ENCODE measurements at places on chromosomes 5 and 9.

DNA sequence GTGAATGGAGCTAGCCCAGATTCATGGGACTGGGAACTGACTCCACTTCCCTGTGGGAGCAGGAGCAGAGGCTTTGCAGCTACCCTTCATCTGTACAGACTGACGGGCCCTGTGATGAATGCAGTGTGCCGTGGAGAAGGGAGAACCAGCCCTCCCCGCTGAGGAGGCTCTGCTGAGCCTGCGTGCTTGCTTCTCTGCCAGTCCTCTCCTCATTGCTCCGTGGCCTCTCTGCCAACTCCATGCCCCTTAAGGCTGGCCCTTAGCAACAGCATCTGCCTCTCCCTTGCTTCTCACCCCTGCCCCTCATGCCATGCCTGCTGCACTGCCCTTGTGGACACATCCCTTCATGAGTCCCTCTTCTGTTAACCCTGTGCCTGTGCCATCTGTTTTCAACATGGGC lies 53.6 kb downstream of the GADD45G start:
- no peak for DNase-seq

DNA sequence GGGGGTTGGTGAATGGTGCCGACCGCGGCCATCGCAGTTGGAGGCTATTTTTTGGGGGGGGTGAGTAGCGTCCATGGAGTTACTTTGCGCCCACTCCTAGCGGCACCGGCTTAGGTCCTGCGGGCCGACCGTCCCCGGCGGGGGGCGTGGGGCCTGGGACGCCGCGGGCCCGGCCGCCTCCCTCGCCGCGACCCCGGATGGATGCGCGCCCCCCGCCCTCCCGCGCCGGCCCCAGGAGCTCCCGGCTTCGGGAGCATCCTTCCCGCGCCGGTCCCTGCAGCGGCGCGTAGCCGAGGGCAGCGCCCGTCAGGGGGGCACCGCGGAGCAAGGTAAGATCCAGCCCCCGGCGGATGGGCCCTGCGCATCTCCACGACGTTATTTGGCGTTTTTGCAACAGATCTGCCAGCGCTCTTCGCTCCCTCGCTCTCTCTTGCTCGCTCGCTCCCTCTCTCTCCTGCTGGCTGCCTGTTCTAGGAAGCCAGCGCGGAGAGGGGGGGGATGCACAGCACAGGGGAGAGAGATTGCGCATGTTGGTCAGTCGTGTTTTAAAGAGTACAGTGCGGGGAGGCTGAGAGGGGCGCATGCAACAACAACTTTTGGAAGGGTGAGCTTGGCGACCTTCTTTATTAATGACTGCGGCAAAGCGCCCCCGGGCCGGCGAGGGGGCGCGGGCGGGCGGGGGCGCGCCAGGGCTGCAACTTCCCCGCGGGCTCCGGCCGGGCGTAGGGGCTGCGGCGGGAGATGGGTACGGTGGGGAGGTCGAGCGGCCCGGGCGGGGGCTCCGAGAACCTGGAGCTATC lies 413 bp downstream of the JADE2 start:
- peak; percentile 82 for DNase-seq

- DNase-seq: no peak
These were observed 76.5 kb downstream of the COL27A1 start for GRCh38 chr9:114231719-114232449.

- DNase-seq: no peak
These were observed 118.2 kb downstream of the SEC61B start for GRCh38 chr9:99340281-99340680.

GRCh38 chr9:82989929-82990328 lies 73.0 kb downstream of the RASEF start:
- no peak for DNase-seq

- DNase-seq: no peak
These were observed 168.7 kb downstream of the ENC1 start for GRCh38 chr5:74471875-74472274.

DNA sequence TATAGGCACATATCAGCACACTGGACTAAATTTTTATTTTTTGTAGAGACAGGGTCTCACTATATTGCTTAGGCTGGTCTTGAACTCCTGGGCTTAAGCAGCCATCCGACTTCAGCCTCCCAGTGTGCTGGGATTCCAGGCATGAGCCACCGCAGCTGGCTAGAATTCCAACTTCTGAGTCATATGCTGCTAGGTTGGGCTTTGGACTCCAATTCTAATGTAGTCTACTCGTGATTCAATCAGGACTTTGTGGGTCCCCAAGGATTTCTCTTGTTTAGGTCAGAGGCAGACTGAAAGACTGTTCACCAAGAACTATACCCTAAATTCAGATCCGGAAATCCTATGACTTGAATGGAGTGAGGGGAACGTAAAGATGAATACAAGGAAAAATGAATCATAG lies 68.2 kb upstream of the CHD1 start:
- DNase-seq: peak; percentile 25

DNA sequence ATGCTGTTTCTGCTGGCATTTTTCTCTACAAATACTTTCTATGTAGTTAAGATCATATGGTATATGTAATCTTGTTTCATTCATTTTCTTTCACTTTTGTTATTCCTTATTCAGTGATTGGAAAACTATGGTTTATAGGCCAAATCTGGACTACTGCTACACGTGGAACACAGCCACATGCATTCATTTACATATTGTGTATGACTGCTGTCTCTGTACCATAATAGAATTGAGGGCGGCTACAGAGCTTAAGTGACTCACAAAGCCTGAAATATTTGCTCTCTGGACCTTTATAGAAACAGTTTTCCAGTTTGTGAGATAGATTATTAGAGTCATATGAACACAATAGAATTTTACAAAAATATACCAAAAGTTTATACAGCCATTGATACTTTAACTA lies 133.6 kb upstream of the CDKN2B start:
- DNase-seq: no peak

DNA sequence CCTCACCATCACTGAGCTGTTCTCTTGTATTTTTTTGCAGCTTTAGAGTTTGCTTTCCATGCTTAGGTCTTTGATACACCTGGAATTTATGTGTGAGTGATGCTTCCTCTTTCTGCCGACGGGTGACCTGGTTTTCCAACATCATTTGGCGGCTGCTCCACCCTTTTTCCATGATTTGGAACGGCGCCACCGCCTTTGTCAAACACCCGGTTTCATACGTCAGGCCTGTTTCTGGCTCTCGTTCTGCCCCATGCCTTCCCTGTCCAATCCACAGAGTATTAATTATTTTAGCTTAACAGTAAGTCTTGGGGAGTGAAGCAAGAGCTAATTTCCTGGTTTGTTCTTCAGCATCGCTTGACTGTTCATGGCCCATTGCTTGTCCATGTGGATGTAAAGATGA lies 30.2 kb downstream of the CACNA1B start:
- DNase-seq: no peak
